ENCODE measurements at places on chromosomes 7 and 10. TPM values are rescaled to one million over a fixed set of nuclear protein-coding genes. Genes with fewer than 3 reads are reported as not detected.
A peak's percentile ranks its signal among the peaks of the same experiment; 100 is the strongest.

Gene CCZ1B
- total RNA-seq, result 49.8 TPM

- H3K36me3 ChIP-seq, result no peaks in the 10 kb centered on the region
- no peaks in the 10 kb centered on the region for H3K27me3 ChIP-seq
- H3K27ac ChIP-seq, result no peak overlapping the region
- no peaks in the 10 kb centered on the region for H3K4me1 ChIP-seq
- DNase-seq, result no peak
Observed at GRCh38 chr7:108368466-108368865, 87.8 kb downstream of the NRCAM start.

- no peak overlapping the region for H3K4me3 ChIP-seq
- no peaks in the 10 kb centered on the region for H3K4me1 ChIP-seq
- no peak for DNase-seq
- no peaks in the 10 kb centered on the region for H3K27me3 ChIP-seq
- no peak overlapping the region for H3K27ac ChIP-seq
Observed at GRCh38 chr10:118447478-118448270, 105.5 kb upstream of the FAM204A start.

DNA sequence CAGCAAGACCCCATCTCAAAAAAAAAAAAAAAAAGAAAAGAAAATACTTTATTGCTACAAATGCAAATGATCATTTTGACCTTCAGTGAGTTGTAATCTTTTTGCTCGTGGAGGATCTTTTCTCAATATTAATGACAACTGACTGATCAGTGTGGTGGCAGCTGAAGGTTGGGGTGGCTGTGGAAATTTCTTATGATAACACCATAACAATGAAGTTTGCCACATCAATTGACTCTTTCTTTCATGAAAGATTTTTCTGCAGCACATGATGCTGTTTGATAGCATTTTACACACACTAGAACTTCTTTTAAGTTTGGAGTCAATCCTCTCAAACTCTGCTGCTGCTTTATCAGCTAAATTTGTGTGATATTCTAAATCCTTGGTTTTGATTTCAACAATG lies 12.4 kb upstream of the CCDC7 start:
- H3K4me3 ChIP-seq, result no peak overlapping the region
- no peaks in the 10 kb centered on the region for H3K4me1 ChIP-seq
- DNase-seq, result no peak

DNA sequence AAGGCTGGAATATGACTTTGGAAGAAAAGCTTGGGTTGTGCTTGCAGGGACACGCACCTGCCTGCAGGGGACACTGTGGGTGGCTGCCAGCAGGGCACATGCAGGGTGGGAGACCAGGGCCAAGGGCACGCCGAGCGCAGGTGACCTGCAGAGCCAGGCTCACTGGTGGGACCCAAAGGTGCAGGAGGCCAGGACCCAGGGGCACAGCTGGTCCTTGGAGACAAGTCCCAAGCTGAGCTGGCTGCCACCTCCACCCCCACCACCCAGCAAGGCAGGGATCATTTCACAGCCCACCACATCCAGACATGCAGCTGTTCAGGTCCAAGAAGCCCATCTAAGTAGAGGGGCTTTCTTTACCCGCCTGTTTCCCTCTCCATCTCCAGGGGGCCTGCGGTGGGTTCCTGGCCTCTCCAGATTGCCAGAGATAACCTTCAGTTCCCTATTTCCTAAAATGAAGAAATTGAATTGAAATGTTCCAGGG lies 13.8 kb upstream of the CLIP2 start:
- H3K4me3 ChIP-seq, result no peak overlapping the region
- H3K27me3 ChIP-seq, result no peaks in the 10 kb centered on the region
- peak; percentile 54 for DNase-seq
- H3K27ac ChIP-seq, result no peak overlapping the region
- H3K4me1 ChIP-seq, result peaks cover 32% of the 10 kb centered on the region
- no peaks in the 10 kb centered on the region for H3K36me3 ChIP-seq

Data from Caco-2 (cell line).